ENCODE measurements at places on chromosomes 5 and 9. TPM values are rescaled to one million over a fixed set of nuclear protein-coding genes. Genes with fewer than 3 reads are reported as not detected.

DNA sequence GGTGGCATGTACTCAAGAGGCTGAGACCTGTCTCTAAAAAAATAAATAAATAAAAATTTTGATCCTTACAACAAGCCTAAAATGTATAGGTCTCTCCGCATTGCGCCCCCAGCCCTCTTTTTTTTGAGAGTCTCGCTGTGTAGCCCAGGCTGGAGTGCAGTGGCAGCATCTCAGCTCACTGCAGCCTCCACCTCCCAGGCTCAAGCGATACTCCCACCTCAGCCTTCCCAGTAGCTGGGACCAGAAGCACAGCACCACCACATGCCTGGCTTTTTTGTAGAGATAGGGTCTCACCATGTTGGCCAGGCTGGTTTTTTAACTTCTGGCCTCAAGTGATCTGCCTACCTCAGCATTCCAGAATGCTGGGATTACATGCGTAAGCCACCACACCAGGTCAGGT lies 2.2 kb upstream of the GARIN3 start:
- no peak for DNase-seq

DNA sequence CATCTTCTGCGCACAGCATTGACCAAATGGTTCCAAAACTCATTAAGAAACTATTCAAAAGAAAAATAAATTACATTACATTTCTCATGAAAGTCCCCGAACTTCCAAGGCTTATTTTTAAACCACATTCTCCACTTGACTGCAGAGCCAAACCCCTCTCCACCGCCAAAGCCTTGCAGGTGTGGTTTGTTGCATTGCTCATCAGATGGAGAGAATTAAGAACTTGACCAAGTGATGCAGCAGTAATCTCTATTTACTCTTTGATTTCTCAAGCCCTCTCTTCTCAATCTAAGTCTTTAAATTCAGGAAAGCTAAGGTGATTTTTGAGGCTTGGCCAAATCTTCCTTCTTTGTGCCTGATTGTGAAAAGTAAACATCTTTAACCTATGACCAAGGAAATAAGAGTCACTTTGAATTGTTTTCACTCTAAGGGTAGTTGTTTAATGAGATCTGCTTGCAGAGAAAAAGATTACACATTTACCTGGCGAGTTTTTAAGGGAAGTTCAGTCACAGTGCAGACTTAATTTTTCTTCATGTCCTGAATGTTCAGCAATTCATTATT lies 290.5 kb upstream of the ITGA1 start:
- no peak for DNase-seq

DNA sequence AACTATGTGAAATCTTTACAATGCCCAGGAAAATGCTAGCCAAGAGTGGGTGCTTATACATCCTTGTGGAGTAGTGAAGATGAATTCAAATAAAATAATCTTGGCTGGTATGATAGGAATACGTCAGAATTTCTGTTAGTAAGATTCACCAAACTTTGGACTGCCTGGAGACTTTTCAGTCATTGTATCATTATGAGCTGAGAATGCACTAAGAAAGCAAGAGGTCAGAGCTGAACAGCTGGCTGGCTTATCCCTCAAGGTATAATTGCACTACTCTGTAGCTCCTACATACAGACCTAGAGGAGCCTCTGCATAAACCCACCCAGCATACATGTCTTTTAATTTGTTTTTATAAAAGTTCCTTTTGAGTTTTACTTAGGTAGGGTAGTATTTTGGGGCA lies 568.5 kb upstream of the RIOK2 start:
- DNase-seq, result no peak

GRCh38 chr5:170368586-170368985 lies 20.6 kb downstream of the KCNMB1 start:
- no peak for DNase-seq

POLK gene
- total RNA-seq, result 7.6 TPM

SLC22A4 gene
- 0.70 TPM for total RNA-seq

HAVCR2 gene
- not detected for total RNA-seq

DNA sequence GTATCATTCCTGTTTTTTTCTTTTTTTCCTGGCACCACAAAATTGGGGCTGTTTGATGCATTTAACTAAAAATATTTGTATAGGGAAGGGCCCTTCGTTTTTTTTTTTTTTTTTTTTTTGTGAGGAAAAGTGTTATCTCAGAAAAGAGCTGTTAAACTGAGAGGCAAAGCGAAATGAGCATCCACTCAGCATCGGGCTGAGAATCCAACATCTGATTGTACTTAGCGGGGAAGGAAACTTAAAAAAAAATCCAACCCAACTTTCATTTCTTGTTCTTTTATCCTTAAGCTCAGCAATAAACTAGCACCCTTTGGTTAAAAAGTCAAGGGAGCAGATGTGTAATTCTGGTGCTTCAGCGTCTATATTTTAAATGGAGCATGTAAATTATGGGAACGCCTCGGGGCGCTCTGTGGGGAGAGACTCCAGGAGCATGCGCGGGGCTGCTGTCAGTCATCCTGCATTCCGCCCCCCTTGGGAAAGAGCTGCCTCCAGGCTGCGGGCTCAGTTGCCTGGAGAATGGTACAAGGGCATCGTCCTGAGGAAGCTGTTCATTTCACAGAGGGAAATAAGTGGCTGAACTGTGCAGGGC lies 33.3 kb downstream of the DMRT2 start:
- no peak for DNase-seq

DNA sequence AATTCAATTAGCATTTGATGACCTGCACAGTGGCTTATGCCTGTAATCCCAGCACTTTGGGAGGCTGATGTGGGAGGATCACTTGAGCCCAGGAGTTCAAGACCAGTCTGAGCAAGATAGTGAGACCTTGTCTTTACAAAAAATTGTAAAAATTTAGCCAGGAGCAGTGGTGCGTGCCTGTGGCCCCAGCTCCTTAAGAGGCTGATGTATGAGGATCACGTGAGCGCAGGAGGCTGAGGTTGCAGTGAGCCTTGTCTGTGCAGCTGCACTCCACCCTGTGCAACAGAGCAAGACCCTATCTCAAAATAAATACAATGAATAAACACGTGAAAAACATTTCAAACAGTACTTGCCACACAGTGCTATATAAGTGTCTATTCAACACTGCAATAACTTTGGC lies 4.2 kb downstream of the ABCA1 start:
- no peak for DNase-seq

DNA sequence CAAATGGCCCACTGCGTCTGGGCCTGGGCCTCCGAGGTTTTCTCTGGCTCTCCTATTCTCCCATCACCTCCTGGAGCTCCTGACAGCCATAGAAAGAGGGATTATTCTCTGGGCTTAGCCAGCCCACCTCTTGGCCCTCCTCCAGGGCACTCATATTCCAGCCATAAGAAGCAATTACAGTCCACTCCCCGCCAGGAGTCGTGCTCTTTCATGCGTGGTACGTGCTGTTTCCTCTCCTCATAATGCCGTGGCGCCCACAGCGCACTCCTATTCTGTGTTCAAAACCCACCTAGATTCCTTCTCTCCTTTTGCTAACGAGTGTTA lies 240.8 kb upstream of the ZNF462 start:
- no peak for DNase-seq

- peak; percentile 47 for DNase-seq
Measured at GRCh38 chr5:39376293-39376714, 12.0 kb upstream of the C9 start.

GRCh38 chr5:90020575-90021538 lies 388.7 kb downstream of the CETN3 start:
- DNase-seq, result no peak

GRCh38 chr9:13787234-13787833 lies 507.8 kb upstream of the MPDZ start:
- DNase-seq, result no peak

GRCh38 chr9:112140936-112141335 lies 34.2 kb downstream of the SUSD1 start:
- no peak for DNase-seq

DNA sequence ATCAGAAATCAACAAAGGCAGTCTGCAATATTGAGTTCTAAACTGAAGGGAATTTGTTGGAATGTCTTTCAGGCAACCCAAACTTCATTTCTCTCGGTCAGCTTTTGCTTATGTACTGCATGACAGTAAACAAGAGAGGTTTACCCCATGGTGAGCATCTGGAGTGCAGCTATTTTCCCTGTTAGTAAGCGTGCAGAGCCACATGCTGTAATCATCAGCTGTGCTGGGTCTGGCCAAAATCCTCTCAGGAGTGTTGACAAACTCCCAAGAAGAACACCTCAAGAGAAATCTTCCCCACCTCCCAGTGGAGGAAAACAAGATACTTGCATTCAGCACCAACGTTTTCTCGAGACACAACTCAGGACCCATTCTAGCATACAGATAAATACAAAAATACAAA lies 83.6 kb upstream of the ADAMTSL1 start:
- no peak for DNase-seq

GRCh38 chr5:167770461-167770860 lies 521.0 kb upstream of the WWC1 start:
- no peak for DNase-seq

DND1 gene
- total RNA-seq, result 2.3 TPM

DNA sequence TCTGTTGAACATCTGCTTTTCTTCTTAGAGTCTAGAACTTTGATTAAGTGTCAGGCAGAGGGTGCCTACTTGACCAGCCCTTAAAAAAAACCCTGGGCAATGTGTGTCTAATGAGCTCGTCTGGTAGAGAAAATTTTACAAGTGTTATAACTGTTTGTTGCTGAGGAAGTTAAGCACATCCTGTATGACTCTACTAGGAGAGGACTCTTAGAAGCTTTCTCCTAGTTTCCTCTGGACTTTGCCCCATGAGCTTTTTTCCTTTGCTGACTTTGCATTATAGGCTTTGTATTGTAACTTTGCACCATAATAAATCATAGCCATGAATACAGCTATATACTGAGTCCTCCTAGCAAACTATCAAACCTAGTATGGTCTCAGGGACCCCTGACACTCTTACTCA lies 39.4 kb downstream of the GNG10 start:
- DNase-seq, result no peak

- DNase-seq, result no peak
Measured at GRCh38 chr5:101676646-101677045, 619.4 kb downstream of the SLCO4C1 start.

- no peak for DNase-seq
Measured at GRCh38 chr5:36443941-36444340, 142.2 kb upstream of the RANBP3L start.

HTR4 gene
- not detected for total RNA-seq

- no peak for DNase-seq
Measured at GRCh38 chr9:105426657-105427056, 21.2 kb upstream of the FSD1L start.

IFNA13 gene
- not detected for total RNA-seq

GRCh38 chr5:125554355-125554754 lies 807.9 kb upstream of the ZNF608 start:
- DNase-seq, result no peak

FOXI1 gene
- not detected for total RNA-seq

- no peak for DNase-seq
Measured at GRCh38 chr9:70340572-70340971, 73.9 kb downstream of the KLF9 start.

CORO2A gene
- total RNA-seq, result 15.8 TPM

GDA gene
- 3.6 TPM for total RNA-seq

DNA sequence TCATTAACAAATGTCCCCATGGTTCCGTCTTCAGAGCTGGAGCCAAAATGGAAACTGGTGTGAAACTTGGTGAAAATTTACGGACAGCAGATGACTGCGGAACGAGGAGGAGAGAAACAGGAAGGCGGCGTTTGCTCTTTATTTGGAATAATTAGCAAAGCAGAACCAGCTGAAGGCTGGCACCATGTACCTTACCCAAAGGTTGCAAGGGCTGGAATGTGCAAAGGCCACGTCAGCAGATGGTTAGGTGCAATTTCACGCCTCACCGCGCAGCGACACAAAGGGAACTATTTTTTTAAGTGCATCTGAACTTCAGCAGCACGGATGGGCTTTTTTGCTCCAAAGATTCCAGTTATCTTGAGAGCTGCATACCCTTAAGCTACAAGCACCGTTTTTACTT lies 127.4 kb downstream of the COL23A1 start:
- no peak for DNase-seq

CDH6 gene
- total RNA-seq, result 10.8 TPM

- DNase-seq, result no peak
Measured at GRCh38 chr9:17578577-17578910, 322 bp upstream of the SH3GL2 start.

IL6ST gene
- 10.3 TPM for total RNA-seq

DNA sequence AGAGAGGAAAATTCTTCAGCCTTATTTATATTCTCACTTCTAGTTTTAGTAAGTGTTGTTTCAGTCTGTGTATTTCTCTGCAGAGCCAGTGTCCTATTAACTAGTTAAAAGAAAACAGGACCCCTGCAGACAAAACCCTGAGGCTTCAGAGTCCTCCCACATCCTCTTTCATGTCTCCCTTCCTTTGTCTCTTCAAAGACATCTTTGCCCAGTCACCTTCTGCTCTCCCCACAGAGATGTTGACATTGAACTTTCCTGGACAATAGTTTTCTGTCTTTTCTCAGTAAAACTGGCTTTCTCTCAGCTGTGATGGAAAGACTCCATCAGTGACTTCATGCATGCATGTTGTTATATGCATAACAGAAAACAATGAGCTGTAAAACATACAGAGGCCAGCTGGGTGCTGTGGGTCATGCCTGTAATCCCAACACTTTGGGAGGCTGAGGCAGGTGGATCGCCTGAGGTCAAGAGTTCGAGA lies 20.2 kb downstream of the GRAMD2B start:
- DNase-seq, result no peak

PLAC8L1 gene
- total RNA-seq, result 0.64 TPM

DNA sequence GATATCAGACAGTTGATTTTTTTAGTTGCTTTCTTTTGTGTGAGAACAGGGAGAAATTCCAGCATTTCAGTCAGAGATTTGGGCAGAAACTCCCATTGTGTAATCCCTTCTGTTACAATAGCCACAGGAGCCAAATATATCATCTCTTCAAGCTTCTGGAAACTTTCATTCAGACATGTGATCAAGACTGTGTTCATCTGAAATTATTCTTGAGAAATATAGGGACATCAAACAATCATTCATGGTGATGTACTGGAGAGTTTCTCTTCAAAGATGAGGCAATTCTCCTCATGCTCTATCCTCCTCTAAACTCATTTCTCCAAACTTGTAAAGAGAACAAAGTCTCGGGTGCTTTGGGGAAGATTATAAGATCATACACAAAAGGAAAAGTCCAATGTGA lies 35.2 kb upstream of the CSNK1G3 start:
- no peak for DNase-seq

- DNase-seq, result no peak
Measured at GRCh38 chr9:93815135-93815534, 140.0 kb downstream of the BARX1 start.

GRCh38 chr5:171906703-171907590 lies 99.5 kb downstream of the FBXW11 start:
- no peak for DNase-seq

DNA sequence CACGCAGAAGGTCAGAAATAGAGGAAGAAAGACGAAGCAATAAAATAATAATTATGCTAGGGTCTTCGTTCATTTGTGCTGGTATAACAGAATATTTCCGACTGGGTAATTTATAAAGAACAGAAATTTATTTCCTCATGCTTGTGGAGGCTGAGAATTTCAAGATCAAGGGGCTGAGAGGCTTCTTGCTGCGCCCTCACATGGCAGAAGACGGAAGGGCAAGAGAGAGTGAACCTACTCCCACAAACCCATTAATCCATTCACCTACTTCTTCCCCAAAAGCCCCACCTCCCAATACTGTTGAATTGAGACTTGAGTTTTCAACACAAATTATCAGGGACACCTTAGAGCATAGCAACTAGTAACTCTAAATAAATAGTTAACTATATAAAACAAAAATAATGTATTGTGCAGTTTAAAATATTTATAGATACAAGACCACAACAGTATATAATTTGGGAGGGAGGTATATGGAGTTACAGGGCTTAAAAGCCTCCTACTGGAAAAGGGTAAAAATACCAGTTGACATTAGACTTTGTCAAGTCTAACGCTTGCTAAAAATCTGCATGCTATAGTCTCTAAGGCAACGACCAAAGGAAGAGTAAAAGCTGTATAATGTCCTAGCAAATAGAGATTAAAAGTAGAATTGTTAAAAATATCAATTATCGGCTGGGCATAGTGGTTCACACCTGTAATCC lies 40.3 kb upstream of the NAA35 start:
- DNase-seq, result peak; percentile 63

Data from H9 (cell line).